ENCODE measurements at places on chromosomes 1 and 21.

DNA sequence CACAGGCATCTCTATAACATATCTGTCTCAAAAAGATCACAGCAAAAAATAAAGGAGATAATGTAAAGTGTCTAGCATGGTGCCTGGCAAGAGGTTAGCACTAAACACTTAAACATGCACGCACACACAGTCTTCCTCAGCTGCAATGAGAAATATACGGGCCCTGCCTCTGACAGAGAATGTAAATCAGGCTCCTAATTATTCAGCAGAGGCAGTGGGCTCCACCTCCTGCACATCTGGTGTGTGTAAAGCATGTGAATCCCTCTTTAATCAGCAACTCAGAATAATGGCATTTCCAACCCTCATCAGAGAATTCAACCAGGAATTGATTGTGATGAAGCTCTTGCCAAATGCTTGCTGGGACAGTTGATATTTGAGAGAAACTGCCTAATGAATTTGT lies 85.6 kb upstream of the KCNA3 start:
- DNase-seq: no peak

DNA sequence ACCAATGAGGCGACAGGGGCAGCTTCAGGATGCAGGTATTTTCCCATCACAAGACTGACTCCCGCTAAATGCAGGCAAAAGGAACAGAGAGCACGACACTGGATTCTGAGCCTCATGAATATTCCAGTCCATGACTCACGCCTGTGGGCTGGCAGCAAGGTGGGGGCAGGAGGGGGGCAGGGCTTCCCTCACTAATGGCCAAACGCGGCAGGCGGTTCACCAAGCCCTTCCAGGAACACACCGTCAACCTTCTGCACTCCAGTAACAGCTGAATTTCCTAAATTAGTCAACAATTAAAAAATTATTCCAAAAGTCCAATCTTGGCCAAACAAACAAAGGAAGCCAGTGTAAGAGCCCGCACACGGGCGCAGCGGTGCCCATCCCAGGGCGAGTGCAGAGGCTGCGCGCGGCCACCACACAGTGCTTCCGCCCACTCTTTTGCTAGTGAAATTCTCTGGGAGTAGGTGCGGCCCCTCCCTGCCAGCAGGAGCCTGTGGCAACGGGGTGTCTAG lies 12.5 kb upstream of the GPR153 start:
- no peak for DNase-seq

GRCh38 chr1:10685808-10686403 lies 110.5 kb downstream of the CASZ1 start:
- no peak for DNase-seq

DNA sequence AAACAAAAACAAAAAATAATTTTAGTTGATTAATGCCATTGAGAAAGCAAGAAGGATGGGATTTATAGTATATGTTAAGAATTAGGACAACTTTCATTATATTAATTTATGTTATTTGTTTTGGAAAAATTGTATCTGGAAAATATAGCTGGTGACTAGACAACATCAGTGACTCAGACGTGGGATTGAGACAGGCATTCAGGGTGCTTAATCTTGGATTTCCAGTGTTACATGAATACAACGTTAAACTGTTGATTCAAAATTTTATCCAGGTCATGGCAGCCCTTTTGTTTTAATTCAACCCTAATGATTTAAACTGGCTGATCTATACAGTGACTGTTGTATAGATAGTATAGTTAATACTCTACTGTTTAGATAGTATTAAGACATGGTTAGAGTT lies 827.1 kb upstream of the B3GALT2 start:
- no peak for DNase-seq

- no peak for DNase-seq
These were observed 2.7 kb downstream of the GOLT1A start for GRCh38 chr1:204211046-204211445.

DNA sequence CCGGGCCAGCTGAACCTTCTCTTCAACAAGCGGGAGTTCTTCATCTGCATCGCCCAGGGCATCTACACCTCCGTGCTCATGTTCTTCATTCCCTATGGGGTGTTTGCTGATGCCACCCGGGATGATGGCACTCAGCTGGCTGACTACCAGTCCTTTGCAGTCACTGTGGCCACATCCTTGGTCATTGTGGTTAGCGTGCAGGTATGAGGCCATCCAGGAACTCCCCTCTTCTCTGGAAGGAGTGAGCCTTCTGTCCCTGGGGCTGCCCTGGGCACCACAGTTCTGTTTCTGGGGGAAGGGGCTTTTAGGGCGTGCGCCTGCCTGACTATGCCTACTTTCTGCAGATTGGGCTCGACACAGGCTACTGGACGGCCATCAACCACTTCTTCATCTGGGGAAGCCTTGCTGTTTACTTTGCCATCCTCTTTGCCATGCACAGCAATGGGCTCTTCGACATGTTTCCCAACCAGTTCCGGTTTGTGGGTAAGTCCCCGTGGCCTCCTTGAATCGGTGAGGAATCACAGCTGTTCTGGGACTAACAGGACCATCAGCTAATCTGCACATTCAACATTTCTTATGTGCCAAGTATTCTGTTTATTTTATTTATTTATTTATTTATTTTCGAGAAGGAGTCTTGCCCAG lies 21.1 kb downstream of the ATP8B2 start:
- no peak for DNase-seq

DNA sequence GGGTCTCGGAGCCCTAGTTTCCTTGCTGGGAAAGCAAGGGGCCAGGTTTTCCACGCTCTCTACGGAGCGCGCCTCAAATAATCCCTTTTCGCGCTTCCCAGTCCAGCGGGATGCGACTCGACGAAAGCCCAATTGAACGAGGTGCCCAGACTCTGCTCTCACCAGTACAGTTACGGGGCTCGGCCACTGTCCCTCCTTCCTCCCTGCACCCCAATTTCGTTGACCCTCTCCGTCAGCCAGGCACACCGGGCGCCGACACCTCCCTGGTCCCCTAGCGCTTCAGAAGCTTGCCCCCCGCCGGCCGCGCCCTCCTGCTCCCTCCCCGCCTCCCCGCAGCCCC lies 389 bp downstream of the SEMA6C start:
- DNase-seq: no peak

GRCh38 chr1:66274634-66275033 lies 259.3 kb upstream of the SGIP1 start:
- DNase-seq: no peak

- no peak for DNase-seq
These were observed 19.0 kb downstream of the MRPS6 start for GRCh38 chr21:34092262-34092921.

GRCh38 chr1:20903437-20903836 lies 116.3 kb upstream of the HP1BP3 start:
- no peak for DNase-seq

DNA sequence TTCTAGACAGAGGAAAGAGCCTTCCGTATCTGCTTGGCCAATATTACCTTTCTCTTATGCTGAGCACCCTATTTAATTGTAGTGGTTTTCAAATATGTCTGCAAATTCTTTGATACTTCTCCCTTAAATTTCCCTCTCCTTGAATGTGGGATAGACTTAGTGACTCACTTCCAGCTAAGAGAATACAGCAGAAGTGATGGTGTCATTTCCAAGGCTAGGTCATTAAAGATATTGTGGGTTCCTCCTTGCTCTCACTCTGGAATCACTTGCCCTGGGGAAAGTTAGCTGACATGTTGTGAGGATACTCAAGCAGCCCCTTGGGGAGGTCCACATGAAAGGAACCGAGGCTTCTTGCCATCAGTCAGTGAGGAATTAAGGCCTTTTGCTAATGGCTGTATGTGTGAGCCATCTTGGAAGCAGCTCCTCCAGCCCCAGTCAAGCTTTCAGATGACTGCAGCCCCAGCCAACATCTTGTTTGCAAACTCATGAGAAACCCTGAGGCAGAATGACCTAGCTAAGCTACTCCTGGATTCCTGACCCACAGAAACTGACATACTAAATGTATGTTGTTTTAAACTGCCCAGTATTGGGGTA lies 8.1 kb upstream of the CITED4 start:
- no peak for DNase-seq

GRCh38 chr21:33660406-33660805 lies 18.1 kb downstream of the ITSN1 start:
- DNase-seq: no peak

- no peak for DNase-seq
These were observed at the start of gene CELA2B for GRCh38 chr1:15475752-15476314. Gene CELA2B, plus strand, starts transcription at chr1:15476104. Its CDS starts 22 bp downstream, at chr1:15476126.

DNA sequence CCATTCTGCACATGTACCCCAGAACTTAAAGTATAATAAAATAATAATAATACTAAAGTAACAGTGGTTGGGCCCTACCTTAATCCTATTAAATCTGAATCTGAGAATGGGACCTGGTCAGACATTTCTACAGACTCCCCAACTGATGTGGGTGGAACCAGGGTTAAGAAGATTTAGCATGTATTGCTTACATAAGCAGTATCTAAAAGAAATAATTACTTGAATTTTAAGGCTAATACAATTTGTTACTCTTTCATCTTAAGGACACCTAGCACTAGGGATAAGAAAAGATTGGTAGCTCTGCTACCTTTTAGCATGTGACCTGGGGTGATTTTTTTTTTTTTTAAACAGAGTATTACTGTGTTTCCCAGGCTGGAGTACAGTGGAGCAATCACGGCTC lies 79.4 kb downstream of the IVNS1ABP start:
- no peak for DNase-seq

DNA sequence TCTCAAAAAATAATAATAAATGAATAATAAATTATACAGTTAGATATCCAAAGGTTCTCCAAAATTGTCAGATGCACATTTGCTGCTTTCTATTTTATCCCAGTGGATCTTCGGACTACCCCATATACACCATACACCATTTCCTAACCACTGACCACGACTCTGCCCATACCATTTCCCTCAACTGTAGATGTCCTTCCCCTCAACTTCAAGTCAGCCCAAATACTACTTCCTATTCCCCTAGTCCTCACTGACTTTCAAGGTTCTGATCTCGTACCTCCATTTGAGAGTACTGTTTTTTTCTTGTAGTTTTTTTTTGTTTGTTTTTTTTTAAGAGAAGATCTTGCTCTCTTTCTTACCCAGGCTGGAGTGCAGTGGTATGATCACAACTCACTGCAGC lies 19.6 kb downstream of the EIF4G3 start:
- DNase-seq: no peak

GRCh38 chr1:26785611-26786436 lies 1.9 kb upstream of the PIGV start:
- no peak for DNase-seq

DNA sequence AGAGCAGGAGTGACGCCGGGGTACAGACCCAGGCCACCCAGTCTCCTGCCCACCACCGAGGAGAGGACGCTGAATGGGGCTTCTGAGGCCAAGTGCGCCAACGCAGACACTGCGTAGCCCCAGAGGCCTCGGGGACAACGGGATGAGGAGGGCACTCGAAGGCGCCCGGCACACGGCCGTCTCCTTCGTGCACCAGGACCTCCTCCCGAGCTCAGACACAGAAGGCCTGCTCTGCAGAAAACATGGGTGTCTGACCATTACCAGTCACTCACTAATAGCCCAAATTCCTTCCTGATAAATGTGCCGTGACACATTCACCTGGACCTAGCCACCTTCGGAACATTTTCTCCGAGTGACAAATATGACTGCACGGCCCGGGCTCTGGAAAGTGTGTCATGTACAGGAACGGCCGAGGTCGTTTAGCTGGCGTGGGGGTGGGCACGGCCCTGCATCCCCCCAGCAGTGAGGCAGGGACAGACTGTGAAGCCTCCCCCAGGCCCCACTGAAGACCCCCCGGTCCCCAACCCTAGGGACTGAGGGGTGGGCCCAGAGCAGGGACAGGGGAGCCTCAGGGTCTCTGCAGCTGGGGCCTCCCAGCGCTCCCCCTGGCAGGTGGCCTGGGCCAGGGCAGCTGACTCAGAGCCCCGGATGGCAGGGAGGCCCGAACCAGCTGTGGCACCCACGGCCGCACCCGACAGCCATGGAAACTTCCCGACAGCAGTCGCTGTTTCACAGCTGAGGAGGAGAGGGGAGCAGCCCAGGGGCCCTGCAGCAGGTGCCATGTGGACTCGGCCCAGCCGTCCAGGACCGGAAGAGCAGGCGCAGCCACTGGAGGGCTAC lies 16.7 kb upstream of the COL6A2 start:
- DNase-seq: no peak

GRCh38 chr1:97377432-97378034 lies 543.3 kb downstream of the DPYD start:
- no peak for DNase-seq

DNA sequence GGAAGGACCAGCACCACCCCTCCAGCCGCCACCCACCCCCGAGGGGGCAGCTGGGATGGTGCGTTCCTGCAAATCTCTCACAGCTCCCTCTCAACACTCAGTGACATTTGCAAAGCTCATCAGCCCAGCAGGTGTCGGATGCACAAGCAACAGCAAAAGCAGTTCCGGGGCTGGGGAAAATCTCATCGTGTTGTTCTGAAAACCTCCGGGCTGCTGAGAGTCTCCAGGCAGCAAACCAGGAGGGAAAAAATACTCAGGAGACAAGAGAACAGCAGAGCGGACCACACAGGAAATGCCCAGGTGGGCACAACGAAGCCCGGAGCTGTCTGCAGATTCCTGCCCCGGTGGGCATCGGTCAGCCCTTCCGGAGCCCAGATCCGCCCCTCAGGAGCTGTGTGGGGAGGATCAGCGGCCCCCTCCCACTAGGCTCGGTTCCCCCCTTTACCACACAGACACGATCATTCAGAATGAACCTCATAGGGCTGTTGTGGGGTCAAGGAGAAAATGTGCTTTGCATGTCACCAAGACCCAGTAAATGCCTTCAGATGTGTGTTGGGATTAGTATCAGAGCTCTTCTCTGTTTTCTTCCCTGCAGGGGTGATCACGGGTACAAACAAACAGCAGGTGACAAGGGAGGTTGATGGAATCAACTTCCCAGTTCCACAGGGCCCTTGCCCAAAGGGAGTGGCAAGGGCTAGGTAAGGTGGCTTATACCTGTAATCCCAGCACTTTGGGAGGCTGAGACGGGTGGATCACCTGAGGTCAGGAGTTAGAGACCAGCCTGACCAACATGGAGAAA lies 127.0 kb upstream of the TIAM1 start:
- DNase-seq: no peak
